ENCODE measurements at places on chromosomes 1 and 21. TPM values are rescaled to one million over a fixed set of nuclear protein-coding genes. Genes with fewer than 3 reads are reported as not detected.

- no peak for DNase-seq
These were observed 12.3 kb downstream of the RNF223 start for GRCh38 chr1:1061682-1062345.

- no peak for DNase-seq
These were observed 12.6 kb upstream of the S100B start for GRCh38 chr21:46617267-46618051.

DNA sequence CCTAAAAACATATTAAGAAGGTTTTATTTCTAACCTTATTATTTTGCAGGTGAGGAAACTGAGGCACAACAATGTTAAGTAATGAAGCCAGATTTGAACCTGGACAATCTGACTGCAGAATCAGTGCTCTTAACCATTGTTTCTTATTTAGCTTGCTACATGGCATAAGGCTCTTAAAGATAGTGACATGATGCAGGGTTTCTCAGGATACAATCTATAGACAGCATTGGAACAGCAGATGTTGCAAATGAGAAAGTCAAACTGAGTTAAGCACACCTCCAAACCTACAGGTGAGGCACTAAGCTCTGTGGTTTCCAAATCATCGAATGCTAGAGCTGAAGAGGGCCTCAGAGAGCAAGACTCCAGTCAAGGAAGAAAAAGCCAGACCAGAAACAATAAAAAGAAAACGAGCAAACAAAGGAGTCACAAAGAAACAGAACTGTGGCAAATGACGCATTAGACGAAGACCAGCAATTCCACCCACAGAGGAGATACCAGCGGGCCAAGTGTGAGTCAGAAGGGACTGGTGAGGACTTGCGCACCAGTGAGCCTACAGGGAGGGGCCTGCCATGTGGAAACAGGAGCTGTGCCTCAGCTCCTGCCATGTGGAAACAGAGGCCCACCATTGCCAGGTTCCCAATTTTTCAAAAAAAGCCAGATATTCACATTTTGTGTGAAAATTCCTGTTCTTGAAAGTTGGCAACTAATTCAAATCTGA lies 14.4 kb downstream of the CD58 start:
- peak; percentile 91 for DNase-seq

GRCh38 chr21:25360593-25360992 lies 246.7 kb downstream of the MRPL39 start:
- peak; percentile 13 for DNase-seq

- DNase-seq: no peak
These were observed 278.2 kb downstream of the USP25 start for GRCh38 chr21:16007943-16008342.

DNA sequence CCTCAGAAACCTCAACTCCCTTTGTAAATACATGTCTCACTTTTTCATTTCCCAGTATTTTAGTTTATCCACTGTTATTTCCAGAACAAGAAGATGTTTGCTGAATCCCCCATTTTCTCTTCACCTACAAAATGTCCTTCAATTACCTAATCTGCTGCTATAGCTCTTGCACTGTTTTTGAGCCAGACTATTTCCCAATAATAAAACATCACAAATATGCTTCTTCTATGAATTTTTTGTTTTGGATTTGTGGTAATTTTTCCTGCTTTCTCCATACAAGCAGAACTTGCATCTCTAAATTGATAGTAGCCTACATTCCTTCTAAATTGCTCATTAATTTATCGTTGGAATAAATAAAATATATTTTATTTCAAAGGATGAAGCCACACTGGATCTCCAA lies 199.6 kb upstream of the C1orf87 start:
- no peak for DNase-seq

The AMY1A gene
- not detected for total RNA-seq

The SH2D1B gene
- not detected for total RNA-seq

The RXFP4 gene
- not detected for total RNA-seq

The SEC22B gene
- 20.8 TPM for total RNA-seq
